ENCODE measurements at places on chromosomes 7 and 10. TPM values are rescaled to one million over a fixed set of nuclear protein-coding genes. Genes with fewer than 3 reads are reported as not detected.
A peak's percentile ranks its signal among the peaks of the same experiment; 100 is the strongest.

DNA sequence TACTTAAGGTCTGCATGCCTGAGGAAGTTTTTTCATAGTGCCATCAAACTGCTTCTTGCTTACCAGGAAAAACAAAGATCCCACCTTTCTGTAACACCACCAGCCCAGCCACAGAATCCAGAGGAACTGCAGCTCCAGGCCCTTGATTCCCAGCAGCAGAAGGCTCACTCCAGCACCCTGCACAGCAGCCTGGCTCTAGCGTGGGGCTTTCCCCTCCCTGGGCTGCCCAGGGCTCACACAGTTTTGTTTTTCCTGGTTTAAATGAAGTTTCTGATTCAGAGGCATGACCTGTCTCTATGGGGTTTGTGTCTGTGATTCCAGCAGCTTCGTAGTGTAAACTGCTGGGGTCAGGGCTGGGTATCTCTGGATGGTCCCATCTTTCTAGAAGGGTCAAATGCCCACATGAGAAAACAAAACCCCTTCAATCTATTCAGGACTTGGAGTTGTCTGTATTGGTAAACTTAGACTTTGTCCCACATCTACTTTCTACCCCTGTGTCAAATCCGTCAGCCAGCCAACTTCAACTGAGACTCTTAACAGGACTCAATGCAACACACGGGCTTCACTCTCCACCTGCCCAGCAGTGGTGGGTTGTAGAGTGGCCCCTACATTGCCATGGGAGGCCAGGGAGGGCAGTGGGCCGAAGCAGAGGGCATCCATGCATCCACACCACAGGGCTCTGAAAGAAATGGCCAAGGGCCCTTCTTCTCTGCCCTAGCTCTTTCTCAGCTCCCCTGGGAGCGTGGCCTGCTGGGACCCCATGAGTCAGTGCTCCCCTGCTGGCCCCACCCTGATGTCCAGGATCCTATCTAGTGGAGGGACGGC, 73.6 kb downstream of the ATXN7L1 start:
- H3K27me3 ChIP-seq, result no peaks in the 10 kb centered on the region
- no peak overlapping the region for H3K27ac ChIP-seq
- DNase-seq, result no peak
- no peak overlapping the region for H3K4me3 ChIP-seq
- H3K4me1 ChIP-seq, result peaks cover 29% of the 10 kb centered on the region

- H3K27me3 ChIP-seq, result no peaks in the 10 kb centered on the region
- no peak for DNase-seq
- H3K27ac ChIP-seq, result no peak overlapping the region
- peaks cover 42% of the 10 kb centered on the region for H3K4me1 ChIP-seq
- peaks cover 8% of the 10 kb centered on the region for H3K36me3 ChIP-seq
These were observed 89.8 kb upstream of the DDC start for GRCh38 chr7:50655020-50655419.

- no peaks in the 10 kb centered on the region for H3K4me1 ChIP-seq
- H3K27me3 ChIP-seq, result no peaks in the 10 kb centered on the region
- H3K4me3 ChIP-seq, result no peak overlapping the region
- no peaks in the 10 kb centered on the region for H3K36me3 ChIP-seq
These were observed 398.5 kb downstream of the PCDH15 start for GRCh38 chr10:54402576-54402975.

DNA sequence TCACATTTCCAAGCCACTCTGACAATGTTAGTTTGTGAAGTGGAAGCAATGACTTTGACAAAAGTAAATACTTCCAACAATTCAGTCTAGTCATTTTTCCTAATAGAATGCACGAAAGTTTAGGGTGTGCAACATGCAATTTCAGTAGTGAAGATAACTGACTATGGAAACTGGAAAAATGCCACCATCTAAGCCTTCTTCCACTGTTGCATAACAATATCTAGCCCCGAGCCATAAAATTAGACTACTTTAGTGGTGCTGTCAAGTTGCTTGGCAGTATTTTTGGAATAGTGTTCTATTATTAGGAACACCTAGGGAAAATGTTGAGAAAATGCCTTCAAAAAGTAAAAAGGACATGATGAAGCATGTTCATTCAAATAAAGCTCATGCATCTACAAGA, 17.9 kb downstream of the SEMA3A start:
- H3K36me3 ChIP-seq, result peaks cover 8% of the 10 kb centered on the region
- no peaks in the 10 kb centered on the region for H3K4me1 ChIP-seq
- no peaks in the 10 kb centered on the region for H3K27me3 ChIP-seq
- DNase-seq, result no peak

DNA sequence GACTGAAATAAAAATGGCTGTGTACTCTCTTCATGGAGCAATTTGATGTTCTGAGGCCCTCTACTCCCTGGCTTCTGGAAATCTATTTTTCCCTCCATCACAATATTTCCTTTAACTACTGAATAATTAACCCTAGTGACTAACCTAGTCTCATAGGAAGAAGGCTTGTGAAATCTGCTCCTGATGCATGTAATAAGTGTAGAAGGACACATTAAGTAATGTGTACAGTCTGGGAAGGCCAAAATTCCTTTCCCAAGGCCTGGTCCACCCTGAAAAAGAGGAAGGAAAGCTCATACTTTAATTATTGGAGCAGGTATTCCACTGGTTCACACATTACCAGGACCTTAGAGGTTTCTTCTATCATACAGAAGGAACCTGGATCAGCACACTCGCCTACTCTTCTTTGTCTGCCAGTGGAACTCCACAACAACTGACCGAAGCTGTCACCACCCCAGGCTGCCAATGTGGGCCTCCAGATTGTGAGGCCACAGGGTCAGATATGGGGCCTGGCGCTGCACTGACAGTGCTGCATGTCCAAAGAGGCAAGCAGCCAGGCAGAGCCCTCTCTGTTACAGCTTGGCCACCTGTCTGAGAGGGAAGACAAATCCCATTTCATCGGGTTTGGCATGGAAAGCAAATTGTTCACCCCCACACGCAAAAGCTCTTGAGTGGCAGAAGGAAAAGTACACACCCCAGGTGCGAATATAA, 54.4 kb upstream of the FAM133B start:
- H3K27me3 ChIP-seq, result no peaks in the 10 kb centered on the region
- no peak overlapping the region for H3K27ac ChIP-seq
- no peaks in the 10 kb centered on the region for H3K36me3 ChIP-seq
- H3K4me3 ChIP-seq, result no peak overlapping the region
- H3K4me1 ChIP-seq, result peaks cover 8% of the 10 kb centered on the region

DNA sequence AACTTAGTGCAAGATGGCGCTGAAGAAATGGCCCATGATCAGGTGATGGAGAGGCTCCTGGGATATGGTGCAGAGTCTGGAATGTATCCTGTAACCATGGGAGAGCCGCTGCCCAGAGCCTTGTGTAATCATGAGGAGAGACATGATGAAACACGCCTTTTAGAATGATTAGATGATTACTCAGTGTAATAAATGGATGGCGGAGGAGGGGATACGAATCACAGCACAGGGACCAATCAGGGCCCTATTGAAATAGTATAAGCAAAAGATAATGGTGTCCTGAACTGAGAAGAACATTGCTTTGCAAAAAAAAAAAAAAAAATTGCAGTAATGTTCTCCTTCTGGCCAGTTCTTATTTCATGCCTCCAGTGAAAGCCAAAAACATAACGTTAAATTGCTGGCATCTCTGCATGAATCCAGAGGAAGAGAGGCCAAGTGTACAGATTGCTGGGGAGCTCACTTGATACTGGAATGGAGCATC, 668.5 kb upstream of the AUTS2 start:
- no peak overlapping the region for H3K4me3 ChIP-seq
- H3K36me3 ChIP-seq, result no peaks in the 10 kb centered on the region
- H3K27ac ChIP-seq, result no peak overlapping the region
- peaks cover 8% of the 10 kb centered on the region for H3K27me3 ChIP-seq

DNA sequence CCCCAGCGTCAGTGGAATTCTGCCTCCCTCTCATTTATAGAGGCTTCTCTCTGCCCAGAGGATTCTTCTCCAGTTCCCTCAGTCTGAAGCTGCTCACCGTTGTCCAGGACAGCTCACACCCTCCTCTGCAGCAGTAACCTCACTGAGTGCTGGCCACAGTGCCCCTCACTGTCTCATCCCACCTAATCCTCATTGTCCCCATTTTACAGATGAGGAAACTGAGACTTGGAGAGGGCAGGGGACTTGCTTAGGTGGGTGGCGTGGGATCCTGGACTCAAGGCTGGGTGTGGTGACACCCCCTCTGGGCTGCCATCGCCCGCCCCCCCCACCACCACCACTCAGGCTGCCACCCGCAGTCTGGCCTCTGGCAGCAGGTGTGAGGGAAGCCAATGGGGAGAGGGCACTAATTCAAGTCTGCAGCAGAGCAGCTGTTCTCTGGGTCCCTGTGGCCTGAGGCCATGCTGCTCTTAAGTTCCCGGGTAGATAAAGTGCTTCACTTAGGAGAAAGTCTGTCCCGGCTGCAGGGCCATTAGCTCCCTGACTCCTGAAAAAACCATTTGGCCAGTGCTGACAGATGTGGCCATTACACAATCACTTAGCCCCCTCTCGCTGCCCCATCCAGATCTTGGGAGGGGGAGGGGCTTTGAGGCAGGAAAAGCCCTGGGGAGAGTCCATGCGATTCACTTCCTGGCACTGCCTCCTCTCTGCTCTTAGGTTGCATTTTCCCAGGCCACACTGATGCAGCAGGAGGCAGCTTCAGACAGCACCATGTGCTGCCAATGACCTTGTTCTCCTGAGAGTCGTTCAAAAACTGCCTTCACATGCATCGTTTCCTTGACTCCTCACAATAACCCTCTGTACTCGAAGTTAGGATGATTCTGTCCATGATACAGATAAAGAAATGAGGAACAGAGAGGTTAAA, 36.3 kb downstream of the DRGX start:
- no peak for DNase-seq
- H3K36me3 ChIP-seq, result no peaks in the 10 kb centered on the region
- no peaks in the 10 kb centered on the region for H3K27me3 ChIP-seq
- peak overlapping the region; percentile 40 for H3K27ac ChIP-seq
- H3K4me3 ChIP-seq, result no peak overlapping the region
- peaks cover 6% of the 10 kb centered on the region for H3K4me1 ChIP-seq

- no peaks in the 10 kb centered on the region for H3K36me3 ChIP-seq
- H3K4me1 ChIP-seq, result no peaks in the 10 kb centered on the region
- DNase-seq, result no peak
- H3K27ac ChIP-seq, result no peak overlapping the region
- H3K4me3 ChIP-seq, result no peak overlapping the region
These were observed 9.3 kb upstream of the PDLIM1 start for GRCh38 chr10:95300022-95300539.

GRCh38 chr7:7746458-7746857, 28.1 kb upstream of the RPA3 start:
- no peak overlapping the region for H3K4me3 ChIP-seq
- H3K27ac ChIP-seq, result no peak overlapping the region
- H3K36me3 ChIP-seq, result no peaks in the 10 kb centered on the region
- no peaks in the 10 kb centered on the region for H3K27me3 ChIP-seq

Gene VIPR2
- 0.09 TPM for total RNA-seq
